Ureter (tissue), 1 donor: ENCODE measurements at places on chromosomes 11 and 22. TPM values are rescaled to one million over a fixed set of nuclear protein-coding genes. Genes with fewer than 3 reads are reported as not detected.
A peak's percentile ranks its signal among the peaks of the same experiment; 100 is the strongest.

DNA sequence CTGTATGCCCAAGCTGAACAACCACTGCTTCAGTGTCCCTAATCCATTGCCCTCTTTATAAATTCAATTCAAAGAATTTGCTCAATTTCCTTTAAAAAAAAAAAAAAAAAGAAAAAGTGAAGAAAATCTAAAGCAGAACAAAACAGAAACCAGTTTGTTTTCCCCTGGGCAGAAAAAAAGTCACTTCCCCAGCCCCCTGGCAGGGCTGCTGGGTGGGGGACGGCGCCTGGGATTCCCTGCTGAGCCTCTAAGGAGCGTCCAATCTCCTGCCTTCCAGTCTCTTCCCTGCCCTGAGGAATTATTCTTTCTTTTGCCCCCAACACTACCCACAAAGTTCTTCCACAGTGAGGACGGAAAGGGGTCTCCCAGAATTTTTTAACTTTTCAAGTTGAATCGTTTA is 23.9 kb downstream of the DKK3 start:
- DNase-seq = no peak

- no peak for DNase-seq
These were observed 6.6 kb upstream of the CHEK1 start for GRCh38 chr11:125618383-125618782.

GRCh38 chr11:59710136-59710847 is 3.4 kb downstream of the OR10V1 start:
- no peak for DNase-seq

DNA sequence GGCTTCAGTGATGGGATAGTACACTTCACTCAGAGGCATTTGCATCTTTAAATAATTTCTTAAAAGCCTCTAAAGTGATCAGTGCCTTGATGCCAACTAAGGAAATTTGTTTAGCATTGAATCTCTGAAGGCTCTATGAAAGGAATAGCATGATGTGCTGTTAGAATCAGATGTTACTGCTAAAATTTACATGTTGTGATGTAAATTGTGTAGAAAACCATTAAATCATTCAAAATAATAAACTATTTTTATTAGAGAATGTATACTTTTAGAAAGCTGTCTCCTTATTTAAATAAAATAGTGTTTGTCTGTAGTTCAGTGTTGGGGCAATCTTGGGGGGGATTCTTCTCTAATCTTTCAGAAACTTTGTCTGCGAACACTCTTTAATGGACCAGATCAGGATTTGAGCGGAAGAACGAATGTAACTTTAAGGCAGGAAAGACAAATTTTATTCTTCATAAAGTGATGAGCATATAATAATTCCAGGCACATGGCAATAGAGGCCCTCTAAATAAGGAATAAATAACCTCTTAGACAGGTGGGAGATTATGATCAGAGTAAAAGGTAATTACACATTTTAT is 4.6 kb downstream of the MALAT1 start:
- no peak for DNase-seq

GRCh38 chr22:20092477-20092854 is 12.4 kb downstream of the DGCR8 start:
- DNase-seq = no peak

DNA sequence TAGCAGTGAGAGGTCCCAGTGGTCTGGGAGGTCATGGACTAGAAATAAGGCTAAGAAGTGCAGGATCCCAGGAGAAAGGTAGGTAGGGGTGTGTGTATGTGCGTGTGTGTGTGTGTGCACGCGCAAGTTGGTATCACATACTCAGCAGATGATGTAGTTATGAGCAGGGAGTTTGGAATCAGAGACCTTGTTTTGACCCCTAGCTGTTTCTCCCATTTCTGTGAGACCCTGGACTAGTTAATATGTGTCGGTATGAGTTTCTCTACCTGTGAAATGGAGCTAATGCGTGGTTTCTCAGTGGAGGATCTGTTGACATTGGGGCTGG is 1.3 kb downstream of the SERPING1 start:
- DNase-seq = no peak

DNA sequence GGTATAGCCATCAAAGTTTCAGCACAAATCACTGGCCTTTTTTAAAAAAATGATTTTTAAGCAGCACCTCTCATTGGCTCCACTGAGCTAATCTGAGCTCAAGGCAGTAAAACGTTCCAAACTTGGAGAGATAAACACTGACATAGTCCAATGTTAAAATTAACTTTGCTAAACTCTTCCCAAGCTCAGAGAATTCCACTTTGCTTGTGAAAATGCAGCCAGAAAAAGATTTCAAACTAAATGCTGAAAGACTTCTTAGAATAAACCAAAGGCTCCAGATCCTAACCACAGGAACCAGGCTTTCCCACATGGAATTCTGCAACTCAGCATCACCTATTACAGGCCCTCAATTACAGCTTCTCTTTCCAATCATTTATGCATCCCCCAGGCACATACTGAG is 84.7 kb upstream of the GDPD4 start:
- no peak for DNase-seq

- no peak for DNase-seq
These were observed 2.1 kb upstream of the RTCB start for GRCh38 chr22:32414191-32414590.

- DNase-seq = no peak
These were observed 3.5 kb downstream of the OSM start for GRCh38 chr22:30262917-30263741.

GRCh38 chr11:41872426-41872825 is 413.0 kb upstream of the LRRC4C start:
- DNase-seq = no peak

GRCh38 chr22:49550141-49550430 is 277.6 kb downstream of the BRD1 start:
- DNase-seq = no peak

GRCh38 chr11:1120532-1121330 is 37.0 kb upstream of the MUC5AC start:
- DNase-seq = peak; percentile 38

- DNase-seq = no peak
These were observed 112.1 kb upstream of the DRD2 start for GRCh38 chr11:113587308-113587739.

DNA sequence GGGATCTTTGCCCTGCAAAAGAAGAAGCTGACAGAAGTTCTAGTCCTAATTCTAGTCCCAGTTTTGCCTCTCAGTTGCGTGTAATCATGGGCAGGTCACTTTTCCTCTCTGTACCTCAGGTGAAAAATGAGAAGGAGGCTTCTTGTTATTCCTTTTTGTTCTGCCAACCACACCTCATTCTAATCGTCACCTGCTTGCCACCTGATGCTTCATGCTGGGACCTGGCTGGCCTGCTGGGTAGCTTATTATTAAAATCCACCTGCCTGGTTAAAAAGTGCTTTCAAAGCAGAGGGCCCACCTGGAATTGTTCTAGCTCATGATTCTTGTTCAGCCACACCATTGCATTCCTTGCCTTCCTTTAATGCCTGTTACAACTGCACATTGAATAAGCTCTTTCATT is 8.4 kb upstream of the ALG8 start:
- DNase-seq = no peak

DNA sequence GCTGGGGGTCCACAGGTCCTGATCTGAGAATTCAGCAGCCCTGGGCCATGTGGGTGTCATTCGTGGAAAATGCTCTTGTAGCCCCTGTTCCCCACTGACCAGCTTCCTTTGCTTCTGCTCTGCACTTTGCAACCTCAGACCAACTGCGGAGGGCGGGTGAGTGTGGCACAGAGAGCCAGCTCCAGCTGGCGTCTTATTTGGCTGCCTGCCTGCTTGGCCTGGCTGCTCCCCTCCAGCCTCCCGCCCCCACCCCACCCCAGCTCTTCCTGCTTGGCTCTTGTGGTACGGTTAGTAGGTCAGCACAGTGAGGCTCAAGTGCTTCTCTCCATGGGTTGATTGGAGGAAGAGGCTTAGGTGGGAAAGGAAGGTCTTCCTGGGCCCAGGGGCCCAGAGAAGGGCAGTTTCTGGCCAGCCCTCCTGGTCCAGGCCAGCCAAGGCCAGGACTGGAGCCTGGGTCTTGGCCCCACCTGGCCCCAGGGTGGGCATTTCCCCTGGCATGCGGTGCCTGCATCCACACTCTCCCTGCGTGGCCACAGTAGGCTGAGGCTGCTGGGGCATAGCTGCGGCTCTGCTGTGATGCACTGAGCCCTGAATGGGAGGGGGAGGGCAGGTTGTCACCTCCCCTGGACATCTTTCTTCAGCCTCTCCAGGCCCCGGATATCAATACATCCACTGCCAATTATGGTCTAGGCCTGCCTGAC is 26.5 kb downstream of the MYO7A start:
- no peak for DNase-seq

- DNase-seq = no peak
These were observed 12.6 kb upstream of the TRIM44 start for GRCh38 chr11:35650006-35650405.

DNA sequence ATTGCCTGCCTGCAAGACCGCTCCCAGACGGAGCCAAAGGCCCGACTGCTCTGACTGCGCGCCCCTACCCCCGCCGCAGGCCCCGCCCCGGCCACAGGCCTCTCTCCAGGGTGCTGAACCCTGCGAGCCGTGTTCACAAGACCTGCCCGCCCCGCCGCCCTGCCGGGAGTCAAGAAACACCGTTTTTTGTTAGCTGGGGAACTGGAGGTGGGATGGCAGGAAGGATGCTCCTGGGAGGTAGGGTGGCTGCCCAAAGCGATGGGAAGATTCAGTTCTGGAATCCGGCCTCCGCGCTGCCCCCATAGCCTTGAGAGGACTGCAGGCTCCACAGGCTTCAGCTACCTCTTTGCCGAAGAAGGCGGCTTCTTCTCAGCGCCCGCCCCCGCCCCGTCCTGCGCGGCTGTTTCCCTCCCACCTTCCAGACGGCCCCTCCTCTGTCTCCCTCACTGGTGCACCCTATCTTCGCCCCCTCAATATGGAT is 2.7 kb upstream of the PDE2A start:
- no peak for DNase-seq

GRCh38 chr11:30501744-30502143 is 84.4 kb downstream of the MPPED2 start:
- no peak for DNase-seq

DNA sequence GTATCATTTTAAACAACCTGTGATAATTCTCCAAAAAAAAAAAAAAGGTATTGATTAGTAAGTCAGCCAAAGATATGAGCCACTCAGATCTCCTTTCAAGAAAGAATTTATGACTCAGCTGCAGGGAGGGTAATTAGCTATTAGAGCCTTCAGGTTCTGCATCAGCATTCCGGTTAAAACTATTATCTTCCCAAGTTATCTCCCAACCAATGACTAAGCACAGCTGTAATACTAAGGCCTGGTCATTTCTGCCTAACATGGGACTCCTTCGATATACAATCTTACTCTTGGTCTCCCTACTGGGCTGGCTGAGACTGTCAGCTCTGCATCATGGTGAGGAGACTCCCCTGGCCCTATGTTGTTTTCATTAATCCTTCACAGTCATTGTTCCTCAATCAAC is 60.4 kb downstream of the SBF2 start:
- DNase-seq = no peak

- DNase-seq = no peak
These were observed 41.5 kb upstream of the CCND1 start for GRCh38 chr11:69599502-69599901.

- no peak for DNase-seq
These were observed 31.6 kb upstream of the GAL start for GRCh38 chr11:68652683-68653156.

- DNase-seq = no peak
These were observed 50.5 kb upstream of the ZBED5 start for GRCh38 chr11:10908215-10908951.

- peak; percentile 47 for DNase-seq
These were observed 105.2 kb upstream of the RRM1 start for GRCh38 chr11:3989276-3989920.

GRCh38 chr11:131195661-131196517 is 174.5 kb upstream of the NTM start:
- DNase-seq = peak; percentile 76

DNA sequence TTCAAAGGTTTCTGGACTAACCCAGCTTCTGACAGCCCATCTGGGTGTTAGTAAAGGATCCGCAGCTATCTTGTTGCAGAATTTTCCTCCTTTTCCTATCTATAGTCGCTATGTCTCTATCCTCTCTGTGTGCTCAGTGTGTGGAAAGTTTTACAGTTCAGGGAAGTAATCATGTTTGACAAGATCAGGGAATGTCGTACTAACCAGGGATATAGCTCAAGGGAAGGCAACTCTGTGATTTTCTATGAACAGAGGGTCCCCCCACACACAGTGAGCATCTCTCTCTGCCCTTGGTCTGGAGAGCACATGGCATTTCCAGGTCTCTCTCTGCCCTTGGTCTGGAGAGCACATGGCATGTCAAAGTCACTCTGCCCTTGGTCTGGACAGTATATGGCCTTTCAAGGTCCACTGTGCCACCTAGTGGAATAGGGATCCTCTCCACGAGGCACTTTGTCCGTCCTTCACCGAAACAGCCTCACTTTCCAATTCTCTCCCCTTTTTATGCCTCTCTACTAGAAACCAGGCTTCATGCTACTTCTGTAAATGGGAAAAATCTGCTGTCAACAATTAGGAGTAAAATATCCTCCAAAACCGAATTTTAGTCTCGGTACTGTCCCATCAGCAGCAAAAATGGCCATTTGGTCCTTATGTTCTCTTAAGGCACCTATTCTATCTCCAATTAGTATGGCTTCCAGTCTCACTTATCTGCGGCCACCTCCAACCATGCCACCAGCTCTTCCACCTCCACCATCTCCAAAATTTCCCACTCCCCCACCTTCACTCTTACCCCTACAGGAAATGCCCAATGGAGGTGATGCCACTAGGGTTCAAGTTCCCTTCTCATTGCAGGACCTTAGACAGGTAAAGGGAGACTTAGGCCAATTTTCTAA is 88.7 kb downstream of the IGLL5 start:
- no peak for DNase-seq

GRCh38 chr22:39593066-39593930 is 22.7 kb downstream of the CACNA1I start:
- no peak for DNase-seq

DNA sequence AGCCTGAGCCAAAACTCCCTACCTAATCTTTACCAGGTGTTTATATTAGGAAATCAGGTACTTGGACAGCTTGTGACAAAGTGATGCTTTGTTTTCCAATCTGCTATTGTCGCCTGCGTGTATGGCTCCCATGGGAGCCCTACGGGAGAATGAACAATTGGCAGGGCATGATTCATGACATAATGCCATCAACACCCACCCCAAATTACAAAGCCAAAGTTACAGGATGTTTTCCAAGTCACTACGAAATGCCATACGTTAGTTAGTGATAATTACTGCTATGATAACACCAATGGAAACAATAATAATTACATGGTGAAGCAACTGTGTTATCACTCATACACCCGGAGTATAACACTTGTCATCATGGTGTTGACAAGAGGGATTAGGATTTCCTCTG is 226.4 kb downstream of the FAM181B start:
- no peak for DNase-seq

PACSIN3 gene
- 29.0 TPM for total RNA-seq

SEC14L6 gene
- total RNA-seq = 0.57 TPM

SPI1 gene
- 10.6 TPM for total RNA-seq

OR5A1 gene
- not detected for total RNA-seq

PKDREJ gene
- 0.13 TPM for total RNA-seq

CARNS1 gene
- 1.3 TPM for total RNA-seq

MMP8 gene
- not detected for total RNA-seq

IFITM10 gene
- total RNA-seq = 49.2 TPM

KRTAP5-1 gene
- not detected for total RNA-seq

ST14 gene
- 103 TPM for total RNA-seq

PHF21B gene
- 3.9 TPM for total RNA-seq
